SK-N-SH treated with all-trans-retinoic acid at 6 μM for 48 hours (cell line): ENCODE measurements at places on chromosomes 1 and 21.
A peak's percentile ranks its signal among the peaks of the same experiment; 100 is the strongest.

DNA sequence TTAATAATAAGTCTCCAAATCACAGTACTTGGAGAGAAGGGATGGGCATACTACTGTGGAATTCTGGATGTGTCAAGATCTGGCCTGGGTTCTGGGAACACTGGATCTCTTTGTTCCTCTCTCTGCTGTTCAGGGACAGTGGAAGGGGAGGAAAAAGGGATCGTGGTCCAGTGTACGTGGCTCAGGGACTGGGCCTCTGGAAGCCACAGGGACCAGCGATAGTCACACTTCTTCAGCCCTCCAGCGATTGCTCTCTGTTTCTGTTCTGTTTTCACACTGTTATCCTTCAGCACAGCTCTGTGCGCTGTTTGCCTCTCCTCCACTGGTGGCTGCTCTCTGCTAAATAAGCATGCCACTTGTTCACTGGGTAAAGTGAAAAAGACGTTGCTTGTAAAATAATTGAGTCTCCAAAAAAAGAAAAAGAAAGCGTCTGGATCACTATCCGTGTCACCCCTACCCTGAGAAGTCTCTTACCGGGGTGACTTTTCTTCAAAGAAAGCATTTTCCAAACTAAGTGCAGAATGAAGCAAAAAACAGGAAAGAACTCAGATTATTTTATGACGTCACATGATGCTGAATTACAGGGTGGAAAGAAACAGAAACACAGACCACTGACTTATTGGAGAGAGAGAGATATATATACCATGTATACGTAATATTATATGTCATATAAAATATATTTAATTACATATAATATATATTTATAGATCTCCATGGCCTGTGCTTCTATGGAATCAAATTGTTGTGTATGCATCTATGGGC lies 279.4 kb downstream of the RGS7 start:
- no peak for ATAC-seq

DNA sequence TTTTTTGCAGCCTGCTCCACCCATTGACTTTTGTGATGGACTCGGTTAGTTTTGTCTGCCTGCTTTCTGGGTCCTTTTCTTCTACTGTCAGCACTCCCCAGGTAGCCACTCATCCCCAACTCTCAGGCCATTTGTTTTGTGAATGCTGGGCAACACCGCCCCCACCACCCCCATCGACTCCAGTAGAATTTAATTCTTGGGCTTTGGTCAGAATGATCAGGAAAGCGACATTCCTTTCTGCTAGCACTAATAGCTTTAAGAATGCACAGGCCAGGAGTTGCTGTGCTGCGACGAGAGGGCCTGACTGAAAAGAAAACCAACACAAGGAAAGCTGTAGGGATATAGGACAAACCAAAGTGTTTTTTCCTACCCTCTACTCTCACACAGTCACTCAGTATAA lies 144.4 kb downstream of the CDC7 start:
- no peak for ATAC-seq

- no peak for ATAC-seq
Observed at GRCh38 chr1:106181866-106182265, 874.6 kb upstream of the PRMT6 start.

DNA sequence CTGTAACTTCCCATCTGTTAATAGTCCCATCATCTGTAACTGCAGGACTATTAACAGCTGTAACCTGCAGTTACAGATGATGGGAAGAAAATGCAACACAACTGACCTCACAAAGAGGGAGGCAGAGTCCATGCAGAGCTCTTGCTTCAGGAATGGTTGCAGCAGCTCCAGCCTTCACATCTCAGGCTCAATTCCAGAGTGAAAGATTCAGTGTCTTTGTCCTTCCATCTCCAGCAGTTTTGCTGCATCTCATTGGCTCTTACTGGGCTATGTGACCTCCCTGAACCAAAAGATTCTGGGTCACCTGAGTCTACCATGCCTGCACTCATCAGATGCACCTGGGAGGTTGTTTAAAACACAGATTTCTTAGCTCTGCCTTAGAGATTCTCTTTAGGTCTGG lies 686.7 kb downstream of the MATN1 start:
- no peak for ATAC-seq

GRCh38 chr1:243407284-243408018 lies 151.6 kb downstream of the SDCCAG8 start:
- ATAC-seq = peak; percentile 80

GRCh38 chr1:100622037-100622436 lies 84.1 kb downstream of the GPR88 start:
- peak; percentile 91 for ATAC-seq

GRCh38 chr1:221794079-221794670 lies 52.3 kb upstream of the DUSP10 start:
- ATAC-seq = no peak

DNA sequence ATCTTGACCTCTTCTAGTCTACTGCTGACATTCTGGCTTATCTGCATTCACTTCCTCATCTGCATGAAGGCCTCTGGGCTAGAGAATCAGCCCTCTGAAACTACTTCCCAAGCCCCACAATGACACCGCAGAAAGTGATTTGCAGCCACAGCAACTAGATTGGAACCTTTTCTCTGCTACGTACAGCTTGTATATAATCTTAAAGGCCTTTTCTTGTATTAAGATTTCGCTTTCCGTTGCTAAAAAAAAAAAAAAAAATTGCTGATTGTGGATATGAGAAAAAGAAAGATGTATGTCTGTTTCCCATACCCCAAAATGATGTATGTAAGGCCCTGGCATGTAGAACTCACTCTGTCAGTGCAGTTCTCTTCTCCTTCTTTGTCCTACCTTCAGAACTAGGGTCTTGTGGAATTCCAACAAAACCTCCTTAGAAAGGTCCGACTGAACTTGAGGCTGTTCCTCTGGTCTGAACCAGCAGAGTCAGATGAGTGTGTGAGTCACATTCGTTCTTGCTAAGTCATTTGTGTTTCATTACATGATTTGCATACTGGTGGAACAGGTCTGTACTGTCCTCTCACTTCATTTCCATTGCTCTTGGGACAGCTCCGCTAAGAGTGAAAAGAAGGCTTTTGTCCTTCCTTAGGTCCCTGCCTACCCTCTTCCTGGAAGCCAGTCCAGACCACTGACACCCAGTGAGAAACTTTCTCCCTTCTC lies 62.7 kb downstream of the PLPP3 start:
- no peak; the same call in 2 of the 3 replicates for ATAC-seq

DNA sequence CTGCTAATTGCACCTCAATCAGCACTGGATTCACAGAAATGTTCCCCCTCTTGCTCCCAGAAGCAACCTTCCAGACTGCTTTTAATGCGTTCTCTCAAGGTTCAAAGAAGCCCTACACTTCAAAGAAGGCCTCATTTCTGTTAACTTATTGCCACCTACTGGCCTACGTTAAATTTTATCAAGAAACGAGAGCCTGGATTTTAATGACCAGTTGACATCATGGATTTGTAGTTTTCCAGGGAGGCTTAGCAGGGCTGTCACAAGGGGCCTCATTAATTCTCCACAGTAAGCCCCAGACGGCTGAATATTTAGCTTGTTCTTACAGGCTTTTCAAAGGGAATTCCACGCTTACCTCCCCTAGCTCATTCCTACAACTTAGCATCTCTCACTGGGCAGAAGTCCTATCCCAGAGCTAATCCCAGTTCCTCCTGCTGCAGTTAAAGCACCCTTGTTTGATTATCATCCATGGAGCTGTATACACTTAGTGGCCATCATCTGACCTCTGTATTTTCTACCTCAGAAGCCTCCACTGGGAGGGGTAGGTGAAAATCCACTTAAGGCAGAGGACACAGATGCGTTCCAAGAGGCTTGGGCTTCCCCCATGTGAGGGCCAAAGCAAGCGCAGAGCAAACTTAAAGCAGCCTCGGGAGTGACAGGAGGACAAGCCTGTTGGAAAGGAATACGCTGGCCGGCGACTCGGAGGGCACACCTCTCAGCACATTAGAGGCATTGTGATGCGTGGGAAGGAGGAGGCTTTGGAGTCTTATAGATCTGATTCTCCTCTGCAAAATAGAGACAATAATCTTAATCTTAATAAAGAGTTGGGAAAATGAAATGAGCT lies 32.2 kb upstream of the CYP4X1 start:
- peak; percentile 63 for ATAC-seq

GRCh38 chr21:44535963-44536362 lies 4.0 kb downstream of the KRTAP10-1 start:
- ATAC-seq = no peak

GRCh38 chr1:203839081-203839480 lies 22.3 kb upstream of the SNRPE start:
- ATAC-seq = peak; percentile 58

DNA sequence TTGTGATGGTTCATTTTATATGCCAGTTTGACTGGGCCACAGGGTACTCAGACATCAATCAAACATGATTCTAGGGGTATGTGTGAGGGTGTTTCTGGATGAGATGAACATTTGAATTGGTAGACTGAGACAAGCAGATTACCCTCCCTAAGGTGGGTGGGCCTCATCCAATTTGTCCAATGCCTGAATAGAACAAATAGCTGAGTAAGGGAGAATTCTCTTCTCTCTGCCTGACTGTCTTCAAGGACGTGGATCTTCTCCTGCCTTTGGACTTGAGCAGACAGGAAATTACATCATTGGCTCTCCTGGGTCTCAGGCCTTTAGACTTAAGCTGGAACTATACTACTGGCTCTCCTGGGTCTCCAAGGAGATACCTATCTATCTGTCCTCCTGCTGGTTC lies 64.4 kb downstream of the SUSD4 start:
- no peak for ATAC-seq

DNA sequence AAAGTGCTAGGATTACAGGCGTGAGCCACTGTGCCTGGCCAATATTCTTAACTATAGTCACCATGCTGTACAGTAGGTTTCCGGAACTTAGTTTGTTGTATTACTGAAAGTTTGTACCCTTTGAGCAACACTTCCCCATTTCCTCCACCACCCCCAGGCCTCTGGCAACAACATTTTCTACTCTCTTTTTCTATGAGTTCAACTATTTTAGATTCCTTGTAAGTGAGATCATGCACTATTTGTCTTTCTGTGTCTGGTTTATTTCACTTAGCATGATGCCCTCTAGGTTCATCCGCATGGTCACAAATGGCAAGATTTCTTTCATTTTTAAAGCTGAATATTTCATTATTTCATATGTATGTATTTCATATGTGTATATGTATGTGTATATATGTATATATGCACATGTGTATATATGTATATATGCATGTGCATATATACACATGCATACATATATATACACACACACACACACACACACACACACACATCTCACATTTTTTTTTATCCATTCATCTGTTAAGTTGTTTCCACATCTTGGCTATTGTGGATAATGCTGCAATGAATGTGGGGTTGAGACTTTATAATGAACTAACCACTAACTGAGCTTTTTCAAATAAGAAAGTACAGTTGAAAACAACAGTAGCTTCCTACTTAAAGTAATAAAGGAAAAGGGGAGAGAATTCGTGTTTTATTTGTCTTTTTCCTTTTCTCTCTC lies 256.8 kb upstream of the C1orf105 start:
- ATAC-seq = peak; percentile 70

GRCh38 chr1:26159743-26160039 lies 812 bp downstream of the FAM110D start:
- no peak for ATAC-seq

- peak; percentile 95 for ATAC-seq
Observed at GRCh38 chr1:208962867-208963266, 620.6 kb upstream of the CAMK1G start.

DNA sequence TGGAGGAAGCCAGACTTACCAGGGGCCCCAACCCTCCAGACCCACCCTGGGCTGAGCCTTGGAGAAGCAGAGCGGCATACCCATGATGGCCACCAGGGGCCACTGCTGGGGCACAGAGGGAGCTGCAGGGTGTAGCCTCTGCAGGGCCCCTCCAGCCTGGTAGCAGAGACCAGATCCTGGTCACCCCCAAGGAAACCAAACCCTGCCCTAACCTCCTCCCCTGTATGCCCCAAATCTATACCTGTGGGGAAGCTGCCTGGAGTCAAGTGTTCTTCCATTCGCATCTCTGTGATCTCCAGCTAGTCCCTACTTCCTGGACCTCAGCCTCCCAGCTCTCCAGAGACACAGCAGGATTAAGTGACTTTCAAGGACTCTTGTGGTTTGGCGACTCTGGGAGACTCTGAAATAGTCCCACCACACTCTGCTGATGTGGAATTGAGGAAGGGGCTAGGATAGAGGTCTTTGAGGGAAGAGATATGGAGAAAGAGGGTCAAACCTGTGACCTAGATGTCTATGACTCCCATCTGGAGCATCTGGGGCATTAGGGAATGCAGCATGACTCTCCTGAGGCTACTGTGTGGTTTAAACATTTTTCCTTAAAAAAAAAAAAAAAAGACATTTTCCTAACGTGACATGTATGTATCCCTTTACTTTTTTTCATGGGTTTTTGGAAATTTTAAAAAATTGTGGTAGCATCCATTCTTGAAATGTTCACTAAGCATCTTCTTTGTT lies 119.2 kb upstream of the IPO9 start:
- peak; percentile 73 for ATAC-seq

- no peak for ATAC-seq
Observed at GRCh38 chr1:31801458-31801857, 14.4 kb downstream of the SPOCD1 start.

- ATAC-seq = peak; percentile 95
Observed at GRCh38 chr1:6889875-6890480, 104.7 kb downstream of the CAMTA1 start.

DNA sequence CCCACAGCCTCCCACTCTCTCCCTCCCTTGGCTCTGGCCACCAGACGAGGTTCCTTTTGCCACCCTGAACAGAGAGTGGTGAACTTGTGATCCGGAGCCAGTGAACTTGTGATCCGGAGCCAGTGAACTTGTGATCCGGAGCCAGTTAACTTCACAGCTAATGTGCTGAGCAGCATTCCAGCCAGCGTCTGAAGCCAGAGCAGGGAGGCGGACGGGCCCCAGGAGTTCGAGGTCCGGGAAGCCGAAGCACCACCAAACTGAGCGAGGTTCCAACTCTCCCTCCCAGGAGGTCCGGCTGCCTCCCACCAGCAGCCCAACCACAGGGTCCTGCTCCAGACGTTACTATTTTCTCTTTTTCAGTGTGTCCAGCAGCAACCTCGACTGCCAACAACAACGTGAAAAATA lies 85.8 kb downstream of the SYF2 start:
- ATAC-seq = no peak

GRCh38 chr1:187877220-187877619 lies 1048.5 kb downstream of the PLA2G4A start:
- ATAC-seq = no peak

DNA sequence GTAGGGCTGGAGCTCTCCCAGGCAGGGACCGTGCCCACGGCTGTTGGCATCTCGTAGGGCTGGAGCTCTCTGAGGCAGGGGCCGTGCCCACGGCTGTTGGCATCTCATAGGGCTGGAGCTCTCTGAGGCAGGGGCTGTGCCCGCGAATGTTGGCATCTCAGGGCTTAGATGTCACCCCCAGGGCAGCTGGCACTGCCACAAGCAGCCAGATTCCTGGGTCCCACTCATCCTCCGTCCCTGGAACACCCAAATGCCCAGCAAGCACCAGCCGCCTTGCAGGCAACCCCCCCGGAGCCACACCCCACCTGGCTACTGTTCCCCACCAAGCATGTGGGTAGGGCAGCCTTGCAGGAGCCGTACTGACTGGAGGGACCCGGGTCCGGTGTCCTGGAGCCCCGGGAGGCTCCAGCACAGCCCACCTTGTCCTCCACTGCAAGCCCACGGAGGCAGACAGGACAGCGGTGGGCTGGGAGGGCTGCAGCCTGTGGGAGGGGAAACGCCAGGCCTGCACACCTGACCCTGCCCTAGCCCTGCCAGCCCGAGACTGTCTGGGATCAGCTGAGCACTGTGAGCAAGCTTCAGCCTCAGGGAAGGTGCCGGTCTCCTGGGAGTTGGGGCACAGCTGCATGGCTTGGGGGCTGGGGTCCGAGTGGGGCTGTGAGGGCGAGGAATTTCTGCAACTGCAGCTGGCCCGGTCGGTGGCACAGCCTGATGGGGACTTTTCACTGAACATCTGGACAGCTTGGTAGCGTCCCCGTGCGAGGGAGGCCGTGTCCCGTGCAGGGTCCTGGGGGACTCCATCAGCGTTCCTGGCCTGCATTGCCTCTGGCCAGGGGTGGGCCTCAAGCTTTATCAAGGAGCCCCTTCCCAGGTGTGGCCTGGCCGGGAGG lies 53.6 kb downstream of the COL18A1 start:
- no peak for ATAC-seq
